ENCODE measurements at places on chromosomes 5 and 9.

GRCh38 chr5:91384671-91385430, 1.7 kb upstream of the ARRDC3 start:
- no peak for DNase-seq

DNA sequence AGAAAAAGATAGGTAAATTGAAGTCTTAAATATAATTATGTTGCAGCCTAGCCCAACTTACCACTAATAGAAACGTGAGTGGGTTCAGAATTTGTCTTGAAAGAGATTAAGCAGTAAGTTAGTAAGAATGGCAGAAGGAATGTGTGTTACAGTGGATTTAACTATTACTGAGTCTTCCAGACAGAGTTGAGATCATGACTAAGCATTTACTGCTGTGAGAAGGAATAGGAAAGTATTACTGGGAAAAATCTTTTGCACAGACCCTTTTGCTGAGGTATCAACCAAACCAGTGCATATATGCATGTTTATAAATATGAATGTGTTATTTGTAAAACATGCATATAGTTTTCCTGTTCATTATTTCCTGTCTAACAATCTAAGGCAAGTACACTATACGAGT, 112.8 kb upstream of the EFNA5 start:
- DNase-seq: no peak

- DNase-seq: no peak
These were observed 19.4 kb upstream of the FCN1 start for GRCh38 chr9:134937164-134937555.

DNA sequence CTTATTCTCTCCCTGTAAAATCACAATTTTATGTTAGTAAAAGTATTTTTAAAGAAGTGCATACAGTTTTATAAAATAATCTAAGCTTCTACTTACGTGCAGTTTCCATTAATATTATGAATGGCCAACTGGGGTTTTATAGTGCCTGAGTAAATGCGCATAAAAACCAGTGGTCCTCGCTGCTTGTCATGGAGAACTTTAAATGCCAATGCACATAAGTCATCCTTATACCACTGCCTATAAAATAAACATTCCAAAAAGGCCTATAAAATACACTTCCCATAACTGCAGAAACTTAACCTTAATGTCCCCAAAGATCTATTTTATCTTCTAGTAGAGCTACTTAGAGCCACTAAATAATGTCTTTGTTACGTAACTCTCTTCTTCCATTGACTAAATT, 28.5 kb downstream of the GFM2 start:
- no peak for DNase-seq

GRCh38 chr5:102713278-102713677, 41.8 kb upstream of the PAM start:
- no peak for DNase-seq

- no peak for DNase-seq
These were observed 4.0 kb downstream of the ST6GALNAC4 start for GRCh38 chr9:127912882-127913281.

DNA sequence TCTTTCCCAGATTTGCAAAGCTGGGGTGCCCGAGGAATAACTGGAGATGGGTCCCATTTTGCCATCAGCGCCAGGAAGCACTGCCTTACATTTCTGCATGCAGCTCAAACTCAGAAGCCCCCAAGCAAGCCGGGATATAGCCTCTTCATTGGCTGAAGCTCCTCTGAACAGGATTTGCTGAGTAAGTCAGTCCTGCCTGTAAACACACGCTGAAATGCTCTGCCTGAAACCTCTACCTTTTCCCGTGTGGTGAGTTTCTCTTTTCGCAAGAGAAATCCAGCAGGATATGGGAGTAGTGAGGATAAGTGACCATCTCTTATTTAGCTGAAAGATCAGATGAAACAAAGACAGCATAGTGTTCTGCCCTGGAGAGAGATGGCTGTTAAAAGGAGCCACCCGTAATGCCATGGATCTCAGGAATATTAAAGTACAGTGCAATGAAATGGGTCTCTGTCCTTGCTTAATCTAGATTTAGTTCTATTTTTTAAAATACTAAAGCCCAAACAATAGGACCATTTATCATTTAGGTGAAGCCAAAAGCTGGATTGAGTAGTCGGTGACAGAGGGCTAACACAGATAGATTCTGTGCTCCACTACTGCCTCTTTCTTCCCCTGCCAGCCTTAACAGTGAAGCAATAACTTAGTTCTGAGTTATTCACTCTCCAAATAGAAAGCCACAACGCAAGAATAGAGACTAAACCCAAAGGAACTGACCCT, 177.5 kb upstream of the PPP2R2B start:
- no peak for DNase-seq

- DNase-seq: no peak
These were observed 7.5 kb upstream of the GTF3C5 start for GRCh38 chr9:133023117-133023890.

DNA sequence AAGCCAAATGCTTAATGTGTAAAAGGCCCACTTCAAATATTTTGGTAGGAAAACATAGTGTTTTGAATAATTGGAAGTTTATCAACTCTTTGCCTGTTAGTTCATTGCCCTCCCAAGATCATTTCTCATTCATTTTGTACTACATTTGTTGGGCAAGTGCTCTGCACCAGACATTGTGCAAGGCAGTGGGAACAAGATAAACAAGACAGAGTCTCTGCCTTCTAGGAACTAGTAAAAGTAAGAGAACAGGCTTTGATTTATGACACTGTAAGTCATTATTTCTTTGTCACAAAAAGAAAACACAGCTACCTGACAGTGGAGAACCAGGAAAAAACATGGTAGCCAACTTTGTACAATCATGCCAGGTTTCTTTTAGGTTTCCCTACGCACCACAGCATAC, 63.7 kb upstream of the PAM start:
- DNase-seq: no peak

- no peak for DNase-seq
These were observed 11.3 kb downstream of the AHRR start for GRCh38 chr5:332843-333242.

DNA sequence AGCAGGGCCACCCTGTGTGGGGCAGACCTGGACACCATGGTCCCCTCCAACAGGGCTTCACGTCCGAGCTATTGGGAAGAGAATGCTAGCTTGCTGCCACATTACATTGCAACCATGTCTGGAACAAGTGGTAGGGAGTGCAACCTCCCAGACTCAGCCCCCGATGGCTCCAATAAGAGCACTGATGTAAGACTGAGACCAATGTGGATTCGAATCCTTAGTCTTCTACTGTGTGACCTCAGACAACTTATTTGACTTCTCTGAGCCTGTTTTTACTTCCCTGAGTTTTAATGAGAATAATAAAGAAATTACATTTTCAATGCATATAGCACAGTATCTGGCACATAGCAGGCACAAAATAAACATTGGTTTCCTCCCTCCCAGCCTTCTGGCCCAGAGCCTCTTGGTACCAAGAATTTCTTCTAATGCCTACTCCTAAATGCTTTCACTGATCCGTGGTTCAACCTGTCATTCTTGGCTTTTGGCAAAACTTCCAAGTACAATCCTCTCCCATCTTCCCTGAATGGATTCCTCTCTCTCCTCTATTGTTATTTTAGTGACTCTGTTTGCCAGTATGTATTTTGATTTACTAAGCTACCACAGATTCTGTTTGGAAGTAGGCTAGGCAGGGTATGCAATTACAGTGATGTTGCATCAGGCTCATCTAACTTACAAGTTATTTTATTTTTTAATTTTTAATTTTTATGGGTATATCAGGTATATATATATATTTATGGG, 34.6 kb upstream of the COL15A1 start:
- no peak for DNase-seq

- no peak for DNase-seq
These were observed 176.9 kb upstream of the SLC12A2 start for GRCh38 chr5:127906562-127907204.

- no peak for DNase-seq
These were observed 79.7 kb downstream of the SLF1 start for GRCh38 chr5:94698197-94698596.

GRCh38 chr5:80036615-80037014, 1.5 kb downstream of the THBS4 start:
- DNase-seq: no peak

- no peak for DNase-seq
These were observed 5.3 kb upstream of the ZNF366 start for GRCh38 chr5:72512593-72512860.

- DNase-seq: no peak
These were observed 68.6 kb upstream of the IL12B start for GRCh38 chr5:159398936-159399335.

DNA sequence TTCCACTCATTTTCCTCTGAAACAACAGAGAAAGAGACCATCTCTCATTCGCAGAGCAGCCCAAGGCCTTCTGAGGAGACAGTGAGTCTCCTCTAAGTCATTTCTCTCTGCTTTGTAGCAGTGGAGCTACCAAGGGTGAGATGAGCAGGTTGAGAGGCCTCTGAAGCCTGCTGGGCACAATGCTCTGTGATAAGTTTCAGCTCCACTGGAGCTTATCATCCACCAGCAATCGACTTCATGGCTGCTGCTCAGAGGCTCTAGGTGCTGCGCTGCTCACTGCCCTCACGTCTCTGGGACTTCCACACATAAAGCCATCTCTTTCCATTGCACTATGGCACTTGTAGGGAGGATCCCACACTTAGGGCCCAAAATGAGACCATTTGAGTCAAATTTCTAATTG, 96.3 kb downstream of the CMYA5 start:
- DNase-seq: no peak

DNA sequence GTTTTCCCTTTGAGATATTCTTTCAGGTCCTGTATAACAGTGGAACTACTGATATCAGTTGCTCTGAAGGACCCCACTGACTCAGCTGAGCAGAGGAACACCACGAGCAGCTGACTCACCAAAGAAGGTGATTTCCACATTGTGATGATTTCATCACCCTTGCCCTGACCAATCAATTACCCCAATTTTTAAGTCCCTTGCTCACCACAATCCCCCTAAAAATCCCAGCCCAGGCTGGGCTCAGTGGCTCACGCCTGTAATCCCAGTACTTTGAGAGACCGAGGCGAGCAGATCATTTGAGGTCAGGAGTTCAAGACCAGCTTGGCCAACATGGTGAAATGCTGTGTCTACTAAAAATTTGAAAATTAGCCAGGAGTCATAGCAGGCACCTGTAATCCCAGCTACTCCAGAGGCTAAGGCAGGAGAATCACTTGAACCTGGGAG, 125.3 kb upstream of the ABCA1 start:
- no peak for DNase-seq

DNA sequence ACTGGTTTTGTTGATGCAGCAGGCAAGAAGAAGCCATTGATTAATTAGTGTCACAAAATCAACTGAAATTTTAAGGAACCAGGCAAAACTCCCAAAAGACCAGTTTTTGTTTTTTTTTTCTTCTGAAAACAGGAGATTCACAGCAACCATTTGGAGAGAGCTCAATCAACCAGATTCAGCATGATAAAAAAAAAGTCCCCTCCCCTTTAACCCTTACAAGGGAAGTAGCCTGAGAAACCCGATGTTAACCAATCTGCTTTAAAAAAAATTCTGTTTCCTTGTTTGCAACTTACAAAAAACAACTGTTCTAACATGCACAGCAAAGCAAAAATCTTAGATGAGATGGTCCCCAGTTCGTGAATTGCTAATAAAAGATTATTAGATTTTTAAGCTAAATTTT, 59.7 kb downstream of the HMHB1 start:
- DNase-seq: no peak

- no peak for DNase-seq
These were observed 6.2 kb upstream of the SPINK4 start for GRCh38 chr9:33233626-33234342.

- DNase-seq: no peak
These were observed 33.1 kb upstream of the ORM1 start for GRCh38 chr9:114289571-114290481.

GRCh38 chr5:90474235-90475107, at the start of the genes MBLAC2 and POLR3G:
MBLAC2 (minus strand) TSS chr5:90474771; CDS start chr5:90474292, 479 bp downstream.
POLR3G (plus strand) TSS chr5:90474864; CDS start chr5:90485568, 10,704 bp downstream.
- DNase-seq: peak; percentile 91

DNA sequence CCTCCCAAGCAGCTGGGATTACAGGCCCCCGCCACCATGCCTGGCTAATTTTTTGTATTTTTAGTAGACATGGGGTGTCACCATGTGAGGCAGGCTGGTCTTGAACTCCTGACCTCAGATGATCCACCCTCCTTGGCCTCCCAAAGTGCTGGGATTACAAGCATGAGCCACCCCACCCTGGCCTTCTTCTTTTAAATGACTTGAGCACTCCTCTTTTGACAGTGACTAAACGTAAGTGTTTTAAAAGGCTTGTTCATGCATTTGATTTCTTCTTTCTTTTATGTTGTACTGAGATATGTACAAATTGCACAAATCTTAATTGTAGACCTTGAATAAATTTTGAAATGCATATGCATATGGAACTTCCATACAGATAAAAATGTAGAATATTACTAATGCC, 337.9 kb downstream of the CETN3 start:
- no peak for DNase-seq

DNA sequence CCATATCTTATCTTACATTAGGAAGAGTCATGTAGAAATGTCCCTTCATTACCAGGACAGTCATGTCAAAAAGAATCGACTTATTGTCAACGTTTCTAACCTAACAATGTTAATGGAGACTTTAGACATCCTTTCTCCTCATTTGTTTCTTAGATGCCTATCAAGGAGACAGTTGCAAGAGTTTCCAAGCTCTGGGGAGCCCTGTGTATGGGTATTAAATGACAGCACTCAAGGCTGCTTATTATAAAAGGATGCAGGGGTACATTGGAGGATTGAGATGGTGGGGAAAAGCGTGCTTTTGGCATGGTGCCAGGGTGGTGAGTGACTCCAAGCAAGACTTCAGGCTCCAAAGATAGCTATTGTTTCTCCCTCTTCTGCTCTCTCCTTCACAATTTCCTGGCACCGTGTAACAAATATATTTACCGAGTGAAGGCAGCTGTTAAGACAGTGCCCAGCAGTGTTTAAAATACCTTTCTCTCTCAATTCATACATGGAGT, 461.3 kb upstream of the CLINT1 start:
- DNase-seq: no peak

DNA sequence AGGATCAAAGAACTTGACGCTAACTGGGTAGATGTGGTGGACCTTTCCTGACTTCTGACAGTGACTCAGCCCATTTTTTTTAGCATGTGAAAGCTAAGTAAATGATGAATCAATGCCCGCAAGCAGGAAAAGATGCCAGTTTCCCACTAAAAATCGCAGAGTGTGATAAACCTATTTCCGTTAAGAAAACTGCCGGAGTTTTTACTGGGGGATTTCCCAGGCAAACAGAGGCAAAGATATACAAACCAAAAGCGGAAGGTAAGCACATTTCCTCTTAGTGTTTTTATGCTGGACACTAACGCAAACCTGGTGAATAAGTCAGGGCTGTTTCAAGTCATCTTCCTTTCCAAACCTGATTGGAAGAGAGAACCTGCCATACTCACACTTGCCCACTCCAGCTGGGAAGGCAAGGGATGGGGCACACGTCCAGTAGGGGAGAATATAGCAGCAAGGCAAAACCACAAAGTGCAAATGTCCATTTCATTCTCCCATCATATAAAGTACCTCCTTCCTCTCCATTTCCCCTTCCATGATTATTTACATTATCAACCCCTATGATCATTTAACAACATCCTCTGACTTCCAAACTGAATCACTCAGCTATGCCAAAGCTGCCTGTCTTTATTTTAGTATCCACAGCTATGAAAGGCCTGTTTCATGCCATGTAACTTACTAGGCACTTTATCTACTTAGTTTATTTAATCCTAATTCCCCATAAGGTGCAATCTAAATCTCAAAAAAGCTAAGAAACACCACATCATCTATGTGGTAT, 349.7 kb upstream of the RFX3 start:
- DNase-seq: no peak

GRCh38 chr9:116580853-116581252, 106.3 kb upstream of the TRIM32 start:
- no peak for DNase-seq
